ENCODE measurements at places on chromosomes 2 and 18.

DNA sequence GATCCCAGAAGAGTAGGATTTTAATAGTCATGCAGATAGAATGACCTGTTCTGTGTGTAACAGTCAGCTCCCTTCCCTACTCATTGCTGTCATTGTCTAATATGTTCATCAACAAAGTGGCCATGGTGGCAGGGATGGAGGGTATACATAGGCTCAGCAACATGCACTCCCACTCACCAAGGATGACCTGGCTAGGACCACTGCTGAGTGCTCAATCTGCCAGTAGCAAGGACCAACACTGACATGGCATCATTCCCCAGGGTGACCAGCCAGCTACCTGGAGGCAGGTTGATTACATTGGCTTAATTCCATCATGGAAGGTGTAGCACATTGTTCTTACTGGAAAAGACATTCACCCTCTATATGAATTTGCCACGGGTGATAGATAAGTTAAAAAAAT lies 401.7 kb upstream of the CELF4 start:
- DNase-seq, result no peak

GRCh38 chr2:82837588-82838304 lies 1621.3 kb downstream of the SUCLG1 start:
- no peak for DNase-seq

GRCh38 chr2:29940706-29941105 lies 19.3 kb upstream of the ALK start:
- no peak for DNase-seq

DNA sequence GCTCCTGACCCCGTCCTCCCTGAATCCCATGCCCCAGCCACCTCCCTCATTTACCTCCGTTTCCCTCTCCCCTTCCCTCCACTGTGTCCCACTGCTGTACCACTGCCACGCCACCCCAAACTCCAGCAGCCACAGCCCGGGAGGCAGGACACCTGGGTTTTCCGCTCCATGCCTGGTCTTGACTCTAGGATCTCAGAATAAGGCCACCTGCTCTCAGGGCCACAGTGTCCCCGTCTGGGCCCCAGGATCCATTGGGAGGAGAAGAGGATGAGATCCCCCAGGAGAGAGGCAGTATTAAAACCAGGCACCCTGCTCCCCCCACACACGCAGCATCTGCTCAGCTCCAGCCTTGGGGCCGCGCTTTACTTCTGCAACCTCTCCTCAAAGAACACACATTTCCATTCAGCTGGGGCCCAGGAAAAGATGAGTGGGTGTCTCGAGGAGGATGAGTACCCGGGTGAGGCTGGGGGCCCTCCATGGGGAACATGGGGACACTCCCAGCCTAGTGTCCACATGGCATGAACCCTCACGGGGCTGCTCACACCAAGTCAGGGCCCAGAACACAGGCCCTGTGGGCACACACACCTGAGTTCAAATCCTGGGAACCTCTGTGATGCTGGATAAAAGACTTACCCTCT lies 32.8 kb upstream of the TNS1 start:
- DNase-seq, result no peak

- no peak for DNase-seq
Observed at GRCh38 chr18:2494921-2495320, 76.4 kb downstream of the METTL4 start.

DNA sequence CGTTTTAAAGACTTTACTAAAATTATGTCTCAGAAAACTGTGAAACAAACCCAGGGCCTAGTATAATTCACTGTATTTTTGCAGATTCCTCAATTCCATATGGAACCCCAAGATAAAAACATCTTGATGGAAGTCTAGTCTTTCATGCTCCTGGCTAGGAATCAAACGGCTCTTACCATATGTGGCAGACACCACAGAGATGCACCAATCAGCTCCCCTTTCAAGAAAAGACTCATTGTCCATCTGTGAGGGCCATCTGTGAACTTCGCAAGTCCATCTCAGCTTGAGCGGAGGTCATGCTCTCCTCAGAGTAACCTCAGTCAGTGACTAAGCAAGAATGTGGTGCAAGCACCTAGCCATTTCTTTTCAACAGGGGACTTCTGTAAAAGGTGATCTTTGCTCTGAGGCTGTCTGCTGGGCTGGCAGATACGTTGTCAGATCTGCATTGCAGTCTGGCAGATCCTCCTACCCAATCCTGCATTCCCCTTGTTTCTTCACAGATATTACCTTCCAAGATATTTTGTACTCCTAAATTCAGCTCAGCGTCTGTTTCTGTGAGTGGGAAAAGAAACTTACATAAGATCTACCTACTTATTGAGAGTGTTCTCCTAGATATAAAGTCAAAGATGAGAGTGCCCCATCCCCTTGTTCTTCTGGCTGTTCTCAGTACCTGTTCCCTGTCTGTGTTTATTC lies 419.3 kb downstream of the SPAG16 start:
- DNase-seq, result no peak

GRCh38 chr2:17479875-17480274 lies 38.4 kb downstream of the RAD51AP2 start:
- no peak for DNase-seq

DNA sequence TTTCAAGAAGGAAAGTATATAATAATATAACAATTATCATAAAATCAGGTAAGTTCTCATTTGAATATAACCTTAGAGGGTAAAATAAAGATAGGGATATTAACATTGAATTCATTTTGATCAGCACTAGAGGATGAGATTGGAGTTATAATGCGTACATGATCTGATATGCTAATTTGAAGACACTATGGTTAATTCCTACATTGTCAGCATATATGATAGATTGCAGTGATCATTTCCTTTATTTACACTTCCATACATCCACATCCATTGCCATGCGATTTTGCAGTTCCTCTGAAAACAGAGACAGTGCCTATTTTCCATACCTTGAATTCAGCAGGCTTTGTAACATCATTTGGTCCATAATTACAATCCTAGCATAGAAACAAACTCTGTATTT lies 519.2 kb downstream of the CCDC85A start:
- no peak for DNase-seq

GRCh38 chr2:58553937-58554336 lies 312.8 kb upstream of the FANCL start:
- DNase-seq, result no peak

- no peak for DNase-seq
Observed at GRCh38 chr2:47551800-47552525, 149.0 kb downstream of the MSH2 start.

- DNase-seq, result peak; percentile 22
Observed at GRCh38 chr2:44779793-44780192, 161.7 kb upstream of the SIX3 start.

DNA sequence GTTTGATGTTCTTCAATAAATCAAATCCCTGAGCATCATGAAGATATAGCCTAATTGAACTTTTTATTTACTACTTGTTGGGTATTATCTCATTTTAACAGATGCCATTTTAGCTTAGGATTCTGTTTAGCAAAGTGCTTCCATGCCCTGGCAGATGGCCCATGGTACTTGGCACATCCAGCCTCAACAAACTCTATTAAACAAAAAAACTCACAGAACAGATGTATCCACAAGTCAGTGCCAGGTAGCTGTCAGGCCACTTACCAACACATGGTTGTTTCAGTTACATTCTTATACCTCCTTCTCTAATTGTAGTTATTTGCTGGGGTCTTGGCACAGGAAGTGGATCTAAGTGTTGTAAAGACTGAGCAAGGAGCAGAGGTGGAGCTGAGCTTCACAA lies 29.6 kb downstream of the GAD1 start:
- DNase-seq, result no peak

- DNase-seq, result no peak
Observed at GRCh38 chr2:233982421-233983121, 65.4 kb downstream of the TRPM8 start.

- no peak for DNase-seq
Observed at GRCh38 chr2:86371527-86371926, 34.1 kb upstream of the REEP1 start.

- no peak for DNase-seq
Observed at GRCh38 chr2:16365366-16365765, 300.3 kb downstream of the CYRIA start.

DNA sequence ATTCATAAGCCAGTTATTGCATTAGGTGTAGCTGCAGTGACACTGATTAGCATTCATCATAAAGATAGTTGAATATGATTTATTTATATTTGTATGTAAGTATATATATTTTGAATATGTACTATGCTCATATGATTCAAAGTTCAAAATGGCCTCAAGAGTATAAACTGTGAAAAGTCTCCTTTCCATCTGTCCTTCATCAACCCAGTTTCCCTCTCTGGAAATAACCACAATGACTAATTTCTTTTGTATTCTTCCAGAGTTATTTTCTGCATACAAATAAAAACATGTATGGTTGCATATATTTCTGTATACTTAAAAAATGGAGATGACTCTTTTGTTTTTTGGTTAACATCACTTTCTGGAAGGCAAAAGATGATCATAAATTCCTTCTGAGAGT lies 95.2 kb downstream of the CAMKMT start:
- DNase-seq, result no peak

- no peak for DNase-seq
Observed at GRCh38 chr2:71005271-71006202, 10.9 kb upstream of the TEX261 start.

- no peak for DNase-seq
Observed at GRCh38 chr2:174577967-174578589, 19.5 kb downstream of the WIPF1 start.

- DNase-seq, result no peak
Observed at GRCh38 chr2:170155022-170155722, 22.8 kb upstream of the MYO3B start.

DNA sequence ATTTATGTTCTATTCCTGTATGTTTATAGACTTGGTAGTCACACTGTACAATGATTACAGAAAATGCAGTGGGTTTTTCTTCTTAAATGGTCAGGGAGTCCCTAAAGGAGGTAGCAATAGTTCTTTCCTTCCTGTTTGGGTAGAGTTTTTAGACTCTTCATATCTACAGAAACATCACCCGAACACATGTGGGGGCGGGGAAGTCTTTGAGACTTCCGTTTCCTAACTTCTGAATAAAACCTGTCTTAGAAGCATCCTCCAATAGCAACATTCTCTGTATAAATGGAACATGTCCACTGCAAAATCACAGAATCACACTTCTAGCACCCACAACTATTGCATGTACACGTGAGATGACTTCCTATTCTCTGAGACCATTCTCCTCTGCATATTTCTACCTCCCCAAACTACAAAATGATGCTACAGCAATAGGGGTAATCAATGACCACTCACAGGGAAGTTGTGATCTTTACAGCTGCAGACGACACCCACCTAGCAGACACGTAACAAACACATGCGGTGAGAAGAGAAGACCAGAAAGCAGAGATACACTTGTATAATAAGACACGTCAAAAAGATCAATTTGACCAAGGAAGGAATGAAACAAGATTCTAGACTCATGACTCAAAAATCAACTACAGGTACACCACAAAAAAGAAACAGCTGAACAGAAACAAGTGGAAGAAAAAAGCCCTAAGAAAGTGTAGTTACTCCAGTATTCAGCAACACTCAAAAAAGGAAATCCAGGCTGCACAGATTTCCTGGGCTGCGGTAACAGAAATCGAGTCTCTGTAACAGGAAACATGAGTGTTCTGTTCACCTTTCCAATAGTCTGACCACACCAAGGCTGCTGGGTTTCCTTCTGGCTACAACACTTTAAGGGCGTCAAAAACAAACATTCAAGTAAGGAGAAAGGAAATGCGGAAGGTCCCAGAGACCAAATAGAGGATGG lies 120.4 kb downstream of the ZNF516 start:
- DNase-seq, result no peak

DNA sequence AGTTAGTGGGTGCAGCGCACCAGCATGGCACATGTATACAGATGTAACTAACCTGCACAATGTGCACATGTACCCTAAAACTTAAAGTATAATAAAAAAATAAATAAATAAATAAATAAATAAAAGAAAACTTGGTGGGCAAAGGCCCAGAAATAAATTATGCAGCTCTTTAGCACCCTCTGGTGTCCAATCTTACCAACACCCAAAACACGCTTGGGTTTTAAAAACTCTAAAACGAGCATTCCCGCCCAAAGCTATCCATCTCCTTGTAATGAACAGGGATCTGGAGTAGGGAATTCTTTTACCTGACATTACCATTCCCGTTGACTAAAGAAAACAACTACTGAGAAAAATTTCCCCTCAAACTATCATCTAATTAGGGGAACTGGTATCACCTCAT lies 2005.9 kb upstream of the CELF4 start:
- DNase-seq, result no peak

- no peak for DNase-seq
Observed at GRCh38 chr18:77086034-77086433, 46.5 kb downstream of the MBP start.

DNA sequence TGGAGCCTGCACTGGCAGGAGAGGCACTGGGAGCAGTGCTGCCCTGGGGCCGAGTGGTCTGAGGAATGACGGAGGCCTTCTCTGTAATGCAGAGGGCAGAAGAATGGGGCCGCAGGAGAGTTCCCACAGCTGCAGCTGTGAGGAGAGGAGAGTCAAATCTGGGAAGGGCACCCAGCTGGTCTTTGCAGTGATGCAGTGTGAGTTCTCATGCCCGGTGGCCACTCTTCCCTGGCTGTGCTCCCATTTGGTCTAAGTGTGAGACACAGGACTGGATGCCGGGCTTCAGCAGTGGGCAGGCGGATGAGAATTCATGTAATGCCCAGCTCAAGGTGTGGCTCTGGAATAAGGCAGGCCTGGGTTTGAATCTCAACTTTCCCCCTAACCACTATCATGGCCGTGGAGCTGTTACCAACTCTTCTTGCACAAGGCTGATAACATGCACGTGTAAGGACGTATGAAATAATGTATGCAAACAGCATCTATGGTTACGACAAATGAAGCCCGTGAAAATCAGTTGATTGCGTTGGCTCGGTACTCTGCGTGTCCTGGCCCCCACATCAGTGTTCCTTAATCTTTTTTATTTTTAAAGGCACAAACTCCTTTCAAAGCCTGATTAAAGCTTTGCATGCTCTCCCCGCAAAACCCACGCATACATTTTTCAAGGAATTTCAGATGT lies 71.6 kb downstream of the ACKR3 start:
- no peak for DNase-seq

- no peak for DNase-seq
Observed at GRCh38 chr2:235414422-235414821, 79.4 kb upstream of the AGAP1 start.

- no peak for DNase-seq
Observed at GRCh38 chr2:80028584-80028983, 276.0 kb downstream of the LRRTM1 start.

GRCh38 chr18:12849548-12849947 lies 34.5 kb downstream of the PTPN2 start:
- DNase-seq, result no peak

All from GM18507 (cell line).